HAP-1 (cell line): ENCODE measurements at places on chromosomes 3 and 15.
A peak's percentile ranks its signal among the peaks of the same experiment; 100 is the strongest.

DNA sequence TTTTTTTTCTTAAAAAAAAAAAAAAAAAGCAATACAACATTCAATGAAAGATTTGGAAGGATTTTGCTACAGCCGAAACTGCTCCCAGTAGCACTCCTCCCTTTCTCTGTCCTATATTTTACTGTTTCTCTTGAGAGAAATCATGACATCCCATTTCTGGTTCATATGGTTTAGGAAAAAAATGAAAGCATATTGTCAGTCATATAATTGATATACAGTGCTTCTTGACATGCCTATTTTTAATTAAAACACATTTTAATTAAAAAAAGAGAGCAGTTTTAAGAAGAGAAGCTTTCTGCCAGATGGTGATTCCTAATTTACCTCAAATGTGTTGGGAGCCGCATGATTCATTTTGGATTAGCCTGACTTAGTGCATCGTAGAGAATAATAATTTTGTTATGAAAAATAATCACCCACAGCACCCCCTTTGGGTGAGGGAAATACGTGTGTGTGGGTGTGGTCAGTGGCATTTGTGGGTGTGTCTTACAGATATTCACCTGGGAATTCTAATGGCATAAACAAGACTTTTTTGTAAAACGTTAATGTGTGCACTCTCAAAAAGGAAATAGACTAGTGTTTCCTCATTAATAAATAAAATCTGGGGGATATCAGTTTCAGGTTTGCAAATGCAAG lies 544.5 kb downstream of the MFSD1 start:
- DNase-seq: no peak

- no peak for DNase-seq
Observed at GRCh38 chr15:48469271-48469670, 138.0 kb downstream of the DUT start.

DNA sequence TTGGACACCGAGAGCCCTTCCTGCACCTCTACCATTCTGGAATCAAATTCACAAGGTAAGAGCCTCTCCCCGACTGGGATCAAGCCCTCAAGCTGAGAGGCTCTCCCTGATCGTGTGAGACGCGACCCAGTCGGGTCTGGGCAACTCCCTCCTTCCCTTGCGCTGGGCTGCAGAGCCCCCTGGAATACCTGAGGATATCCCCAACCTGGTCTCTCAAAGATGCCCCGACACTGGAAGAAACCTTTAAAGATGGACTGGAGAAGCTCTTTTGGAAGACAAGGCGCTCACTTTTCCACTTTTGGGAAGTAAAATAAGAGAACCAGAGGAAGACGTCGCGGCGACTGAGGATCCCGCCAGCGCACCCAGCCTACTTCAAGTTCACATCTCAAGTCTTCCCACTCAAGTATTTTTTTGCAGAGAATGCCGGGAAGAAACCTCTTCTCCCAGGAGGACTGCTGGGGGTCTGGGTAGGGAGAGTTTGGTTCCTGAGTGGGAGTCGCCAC lies 33.8 kb downstream of the ZIC4 start:
- DNase-seq: no peak

GRCh38 chr15:40279437-40280141 lies 3.3 kb downstream of the ANKRD63 start:
- peak; percentile 90 for DNase-seq

GRCh38 chr15:32819448-32819847 lies 101.6 kb downstream of the GREM1 start:
- no peak for DNase-seq

DNA sequence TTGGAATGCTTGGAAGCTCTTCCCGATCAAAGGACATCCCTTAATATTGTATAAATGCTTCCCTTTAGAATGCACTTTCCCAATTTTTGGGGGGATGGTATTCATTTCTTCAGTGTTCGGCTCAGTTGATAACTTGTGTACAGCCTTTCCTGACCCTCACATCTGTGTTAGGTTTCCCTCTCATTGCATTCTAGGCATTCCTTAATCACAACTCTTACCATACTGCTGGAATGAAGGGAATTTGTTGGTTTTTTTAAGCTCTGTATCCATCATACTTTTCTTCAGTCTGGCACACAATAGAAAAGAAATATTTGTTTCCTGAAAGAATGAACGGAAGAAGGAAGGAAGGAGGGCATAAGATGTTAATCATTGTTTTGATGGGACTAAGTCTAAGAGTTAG lies 119.5 kb downstream of the CHST2 start:
- no peak for DNase-seq

- no peak for DNase-seq
Observed at GRCh38 chr3:128316481-128316891, 150.2 kb downstream of the DNAJB8 start.

GRCh38 chr3:120559242-120560061 lies 36.7 kb upstream of the NDUFB4 start:
- DNase-seq: no peak

GRCh38 chr3:28575746-28576613 lies 227.4 kb upstream of the AZI2 start:
- no peak for DNase-seq

- peak; percentile 83 for DNase-seq
Observed at GRCh38 chr15:80068578-80068977, 9.1 kb downstream of the ZFAND6 start.

- DNase-seq: peak; percentile 23
Observed at GRCh38 chr3:179069762-179070390, 1.7 kb downstream of the ZMAT3 start.

DNA sequence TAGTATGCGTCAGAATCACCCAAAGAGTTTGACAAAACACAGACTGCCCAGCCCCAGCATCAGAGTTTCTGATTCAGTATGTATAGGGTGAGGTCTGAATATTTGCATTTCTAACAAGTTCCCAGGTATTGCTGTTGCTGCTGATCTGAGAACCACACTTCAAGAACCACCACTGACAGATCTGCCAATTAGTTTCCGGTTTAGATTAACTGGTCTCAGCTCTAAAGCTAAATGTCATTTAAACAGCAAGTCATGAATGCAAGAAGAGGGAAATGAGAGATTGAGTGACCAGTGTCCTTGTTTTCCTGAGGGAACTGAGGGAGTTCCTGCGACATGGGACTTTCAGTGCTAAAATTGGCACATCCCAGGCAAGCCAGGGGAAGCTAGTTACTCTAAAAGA lies 305.0 kb downstream of the ZNF385D start:
- no peak for DNase-seq

DNA sequence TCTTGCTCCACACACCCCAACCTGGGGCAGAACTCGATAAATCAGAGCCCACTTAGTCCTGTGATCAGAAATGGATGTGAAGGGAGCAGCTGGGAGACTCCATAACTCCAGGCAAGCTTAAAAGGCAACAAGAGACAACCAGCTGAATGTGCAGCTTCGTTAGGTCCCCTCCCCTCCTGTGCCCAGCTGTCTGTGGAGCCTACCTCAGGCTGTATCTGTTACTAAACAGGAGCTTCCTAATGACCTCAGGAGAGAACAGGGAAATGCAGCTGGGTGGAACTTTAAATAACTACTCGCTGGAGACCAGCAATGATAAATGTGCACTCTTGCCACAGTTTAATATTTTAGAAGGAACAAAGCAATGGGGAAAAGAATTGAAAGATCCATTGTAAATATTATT lies 25.9 kb downstream of the SLC9A9 start:
- DNase-seq: no peak
